ENCODE measurements at places on chromosomes 2 and 18. TPM values are rescaled to one million over a fixed set of nuclear protein-coding genes. Genes with fewer than 3 reads are reported as not detected.

GRCh38 chr2:1864301-1864980, 120.1 kb upstream of the PXDN start:
- DNase-seq = no peak

DNA sequence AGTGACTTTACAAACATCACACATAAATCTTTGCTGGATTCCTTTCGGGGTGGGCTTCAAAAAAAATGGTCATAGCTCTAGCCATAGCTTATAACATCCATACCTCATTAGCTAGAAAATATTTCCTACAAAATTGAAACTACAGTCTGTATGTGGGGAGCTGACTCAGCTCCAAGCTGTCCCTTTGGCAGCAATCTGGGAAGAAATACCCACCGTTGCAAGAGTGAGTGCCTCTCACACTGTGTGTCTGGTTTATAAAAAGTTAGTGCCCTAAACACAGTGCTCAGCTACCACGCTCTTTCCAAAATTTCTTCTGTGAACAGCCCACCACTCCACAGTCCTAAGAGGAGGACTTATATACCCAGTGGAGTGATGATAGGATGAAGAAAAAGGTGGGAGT, 170.1 kb downstream of the RBM43 start:
- no peak for DNase-seq

The AOX1 gene
- total RNA-seq = 2.8 TPM

GRCh38 chr2:206011018-206011614, 74.9 kb downstream of the INO80D start:
- no peak for DNase-seq

GRCh38 chr2:11515490-11515981, 18.3 kb upstream of the GREB1 start:
- no peak for DNase-seq

The LRP2 gene
- 27.5 TPM for total RNA-seq

DNA sequence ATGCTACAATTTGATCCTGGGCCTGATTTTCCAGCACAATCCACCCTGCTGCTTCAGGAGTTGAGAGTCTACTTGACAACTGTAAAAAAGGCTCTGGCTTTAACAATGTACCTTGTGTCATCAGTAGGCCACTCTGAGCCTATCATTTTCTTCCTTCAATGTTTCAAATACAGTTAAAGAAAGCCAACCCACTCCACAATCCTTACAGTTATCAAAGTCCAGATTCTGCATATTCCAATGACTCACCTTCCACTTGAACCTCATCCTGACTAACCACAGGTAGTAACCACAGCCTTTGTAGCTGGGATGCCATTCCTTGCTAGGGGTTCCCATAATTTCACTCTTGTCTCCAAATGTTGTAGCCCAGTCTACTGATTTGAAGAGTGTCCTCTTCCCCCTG, 35.5 kb upstream of the AQP4 start:
- DNase-seq = no peak

Measured in neural crest cell (in vitro differentiated cells).